Activated CD4-positive, alpha-beta memory T cell treated with anti-CD3 and anti-CD28 coated beads, Interleukin-2, amount 10 ng/mL, durations not matched to agents 7 days and 5 days (primary cell): ENCODE measurements at places on chromosomes 5 and 9.
A peak's percentile ranks its signal among the peaks of the same experiment; 100 is the strongest.

DNA sequence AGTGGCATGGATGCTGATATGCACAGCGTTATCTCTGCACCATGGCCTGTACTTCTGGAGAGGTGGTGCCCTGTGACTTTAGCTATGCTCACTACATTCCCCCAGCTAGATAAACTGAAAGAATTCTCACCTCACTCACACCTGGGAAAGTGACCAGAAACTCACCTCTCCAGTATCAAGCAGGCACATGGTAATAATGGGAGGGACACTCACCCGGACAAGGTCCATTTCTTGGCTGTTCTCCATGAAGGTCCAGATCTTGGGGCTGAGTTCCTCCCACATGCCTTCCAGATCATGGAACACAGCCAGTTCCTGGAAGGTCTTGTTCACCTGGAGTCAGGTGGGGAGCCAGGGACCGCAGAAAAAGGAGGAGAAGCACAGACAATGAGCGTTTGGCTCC, 72.8 kb downstream of the NIPSNAP3B start:
- DNase-seq: no peak

DNA sequence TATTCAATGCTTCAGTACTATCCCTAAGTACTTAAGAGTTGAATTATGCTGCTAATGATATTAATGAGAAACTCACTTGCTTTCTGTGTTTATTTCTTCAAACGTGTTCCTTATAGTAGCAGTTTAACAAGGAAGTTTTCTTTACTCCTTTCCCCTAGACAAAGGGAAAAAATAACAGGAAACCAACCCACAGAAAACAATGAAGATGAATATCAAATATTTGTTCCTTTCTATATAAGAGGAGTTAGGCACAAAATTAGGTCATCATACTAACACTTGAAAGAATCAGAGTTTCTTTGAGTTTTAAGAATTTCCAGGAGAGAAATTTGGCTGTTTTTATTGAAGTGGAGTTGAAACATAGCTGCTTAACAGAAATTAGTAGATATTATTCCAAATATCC, 15.4 kb upstream of the OCLN start:
- no peak for DNase-seq

DNA sequence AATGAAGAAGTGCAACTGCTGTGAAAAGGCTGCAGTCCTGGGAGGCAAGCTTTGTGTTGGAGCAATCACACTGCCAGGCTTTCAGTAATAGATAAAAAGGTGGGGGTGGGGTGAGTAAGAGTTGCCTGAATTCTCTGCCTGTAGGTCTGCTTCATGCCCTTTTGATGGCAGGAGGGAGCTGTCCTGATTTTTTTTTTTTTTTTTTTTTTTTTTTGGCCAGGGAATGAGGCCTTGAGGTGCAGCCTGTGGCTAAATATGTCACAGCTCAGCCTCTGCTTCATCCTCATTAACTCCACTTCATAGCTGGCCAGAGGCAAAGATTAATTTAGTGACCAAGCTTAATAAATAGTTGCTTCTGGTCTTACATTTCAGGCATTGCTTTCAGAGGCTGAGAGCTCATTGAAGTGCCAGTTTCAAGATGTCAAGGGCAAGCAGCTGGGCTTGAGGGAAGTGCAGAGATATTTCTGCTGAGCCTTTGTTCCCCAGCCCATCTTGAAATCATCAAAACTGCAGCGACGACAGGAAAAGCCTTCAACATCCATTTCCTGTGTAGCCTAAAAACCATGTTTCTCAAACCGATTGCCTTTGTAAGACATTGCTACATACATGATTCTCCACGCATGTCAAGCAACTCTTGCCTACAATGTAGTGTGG, 134.7 kb downstream of the MACIR start:
- no peak for DNase-seq

DNA sequence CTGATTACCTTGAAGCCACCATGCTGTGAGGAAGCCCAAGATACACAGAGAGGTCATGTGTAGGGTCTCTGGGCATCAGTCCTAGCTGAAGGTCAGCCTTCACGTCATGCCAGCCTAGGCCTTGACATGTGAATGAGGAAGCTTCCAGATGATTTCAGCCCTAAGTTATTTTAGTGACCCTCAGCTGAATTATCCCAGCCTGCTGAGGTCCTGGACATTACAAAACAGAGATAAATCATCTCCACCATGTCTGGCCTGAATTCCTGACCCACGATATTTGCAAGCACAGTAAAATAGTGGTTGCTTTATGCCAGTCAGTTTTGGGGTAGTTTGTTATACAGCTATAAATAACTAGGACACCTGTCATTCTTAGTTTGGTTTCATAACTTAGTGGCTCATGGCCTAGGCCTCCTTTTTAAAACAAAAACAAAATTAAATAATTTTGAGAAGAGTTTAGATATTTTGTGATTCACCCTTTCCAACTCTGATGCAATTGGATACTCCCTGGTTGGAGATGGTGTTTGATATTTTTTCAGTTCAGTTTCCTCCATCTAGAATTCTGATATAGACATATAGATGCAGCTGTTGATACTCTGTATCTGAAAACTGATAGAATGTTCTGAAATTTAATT, 571.3 kb upstream of the CLINT1 start:
- DNase-seq: no peak

DNA sequence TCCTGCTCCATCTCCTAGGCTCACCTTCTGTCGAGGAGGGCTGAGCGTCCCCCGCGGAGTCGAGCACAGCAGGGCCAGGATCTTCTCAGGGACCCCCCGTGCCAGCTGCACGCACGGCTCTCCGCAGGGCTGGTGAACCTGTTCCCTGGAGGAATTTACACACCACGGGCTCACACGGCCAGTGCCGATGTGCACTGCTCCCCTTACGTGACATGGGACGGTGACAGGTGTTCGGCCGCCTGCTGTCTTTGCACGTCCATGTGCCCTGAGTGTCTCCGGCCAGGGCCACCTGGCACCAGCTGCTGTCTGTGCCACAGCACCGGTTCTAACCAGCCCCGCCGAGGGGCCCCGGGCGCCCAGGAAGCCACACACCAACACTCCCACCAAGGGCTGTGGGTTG, 8.7 kb upstream of the AGPAT2 start:
- DNase-seq: no peak

DNA sequence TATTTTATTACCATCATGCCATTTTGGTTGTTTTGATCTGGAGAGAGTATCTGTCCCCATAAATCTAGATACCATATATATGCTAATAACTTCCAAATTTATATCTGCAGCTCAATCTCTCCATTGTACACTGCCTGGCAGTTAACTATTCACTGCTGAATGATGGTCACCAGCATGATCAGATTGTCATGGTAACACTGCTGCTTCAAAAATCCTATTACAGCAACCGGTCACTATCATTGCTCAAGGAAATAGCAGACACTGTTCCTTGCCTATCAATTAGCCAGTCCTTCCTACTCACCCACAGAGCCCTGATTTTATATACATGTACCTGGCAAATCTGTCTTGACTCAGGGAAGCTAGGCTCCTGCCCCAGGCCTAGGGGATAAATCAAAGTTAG, 11.5 kb downstream of the REEP5 start:
- no peak for DNase-seq

DNA sequence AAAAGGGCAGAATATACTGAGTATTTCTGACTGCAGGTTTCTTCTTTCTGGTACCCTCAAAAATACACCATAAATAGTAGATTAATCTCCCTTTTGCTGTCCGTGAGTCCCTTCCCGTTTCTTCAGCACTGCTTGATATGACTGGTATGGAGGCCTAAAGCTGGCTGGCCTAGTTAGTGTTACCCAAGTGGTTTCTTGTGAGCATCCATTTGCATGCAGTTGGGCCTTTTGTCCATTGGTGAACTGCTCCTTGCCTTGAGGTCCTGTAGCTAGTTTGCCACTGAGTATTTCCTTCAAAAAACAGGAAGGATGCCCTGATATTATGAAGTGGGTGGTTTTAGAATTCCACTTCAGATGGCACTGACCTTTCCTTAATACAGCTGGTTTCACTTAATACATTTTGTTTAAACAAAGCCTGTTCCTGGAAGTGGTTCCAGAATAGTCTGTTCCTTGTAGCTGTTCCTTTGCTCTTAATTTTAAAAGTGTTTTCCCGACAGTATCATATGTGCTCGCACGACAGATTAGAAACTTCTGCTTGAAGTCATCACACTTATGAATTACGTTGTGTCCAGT, 40.0 kb upstream of the ABL1 start:
- DNase-seq: no peak

DNA sequence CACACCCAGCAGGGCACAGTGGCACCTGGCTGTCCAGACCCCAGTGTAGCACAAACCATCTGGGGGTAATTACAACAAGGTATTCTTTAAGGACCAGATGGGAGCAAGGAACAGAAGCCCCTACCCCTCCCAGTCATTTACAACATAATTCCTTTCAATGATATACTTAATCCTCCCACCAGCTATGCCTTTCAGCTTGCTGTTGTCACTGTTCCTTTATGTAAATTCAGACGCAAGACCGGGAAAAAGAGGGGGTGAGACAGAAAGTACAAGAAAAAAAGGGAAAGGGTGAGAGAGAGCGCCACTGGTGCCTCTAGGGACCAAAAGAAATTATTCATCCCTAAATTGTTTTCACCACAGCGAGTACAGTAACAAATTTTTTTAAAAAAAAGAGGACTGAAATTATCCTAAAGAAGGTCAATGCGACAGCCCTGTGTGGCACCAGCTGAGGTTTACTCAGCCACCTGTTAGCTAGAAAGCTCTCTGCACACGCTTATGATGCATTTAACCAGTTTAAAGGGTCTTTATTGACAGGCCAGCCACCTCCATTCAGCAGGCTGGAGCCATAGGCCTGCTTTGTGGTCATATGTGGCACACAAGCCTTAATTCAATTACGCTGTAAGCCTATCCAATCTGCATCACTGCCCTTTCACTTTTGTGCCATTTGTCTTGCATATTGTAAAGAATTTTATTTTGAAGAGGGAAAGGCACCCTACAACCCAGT, 210.2 kb upstream of the ISL1 start:
- DNase-seq: no peak

DNA sequence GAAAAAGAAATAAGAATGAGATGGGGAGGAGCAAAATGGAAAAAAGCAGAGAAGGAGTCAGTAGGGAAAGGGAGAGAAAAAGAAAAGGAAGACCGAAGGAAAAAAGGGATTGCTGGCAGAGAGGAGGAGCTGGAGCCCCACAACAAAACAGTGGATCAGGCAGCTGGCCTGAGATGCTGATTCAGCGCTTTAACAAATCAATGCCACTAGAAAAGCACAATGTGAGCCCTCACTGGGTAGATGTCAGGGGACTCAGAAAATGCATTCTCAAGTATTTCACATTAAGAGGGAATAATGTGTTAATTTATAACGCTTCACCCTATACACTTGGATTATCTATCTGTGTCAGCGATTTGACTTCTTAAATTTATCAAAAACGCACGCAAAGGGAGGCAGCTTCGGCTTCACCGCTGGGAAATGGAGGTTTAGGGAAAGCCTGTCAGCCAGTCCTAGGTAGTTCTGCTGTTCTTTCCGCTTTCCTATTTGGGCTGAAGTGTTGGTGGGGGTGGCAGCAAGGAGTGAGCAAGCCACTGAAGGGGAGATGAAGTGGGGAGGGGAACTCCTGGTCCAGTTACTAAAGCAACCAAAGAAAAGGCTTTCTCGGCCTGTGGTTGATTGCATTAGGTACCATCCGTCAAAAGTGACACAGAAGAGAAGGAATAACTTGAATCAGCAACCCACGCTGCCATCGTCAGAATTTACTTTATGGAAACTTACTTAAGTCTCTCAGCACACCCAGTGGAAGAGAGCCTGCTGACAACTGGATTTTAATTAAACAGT, 161.6 kb downstream of the BNC2 start:
- DNase-seq: no peak

DNA sequence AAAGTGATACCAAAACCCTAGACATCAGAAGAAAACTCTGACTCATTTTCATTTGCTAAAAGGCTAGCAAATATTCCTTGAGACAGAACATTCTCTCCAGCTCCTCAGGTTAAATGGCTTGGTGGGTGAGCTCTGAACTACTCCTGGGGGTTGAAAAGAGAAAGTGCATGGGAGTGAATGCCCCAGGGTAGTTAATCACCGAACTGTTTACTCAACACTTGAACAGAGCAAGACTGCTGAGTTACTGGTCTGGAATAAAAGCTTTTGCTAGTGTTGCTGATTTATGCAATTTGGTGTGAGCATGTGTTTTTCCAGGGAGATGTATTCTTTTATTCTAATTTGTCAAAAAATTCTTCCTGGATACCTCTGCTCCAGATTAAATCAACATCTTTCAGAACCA, 88.3 kb upstream of the PRDM9 start:
- no peak for DNase-seq

DNA sequence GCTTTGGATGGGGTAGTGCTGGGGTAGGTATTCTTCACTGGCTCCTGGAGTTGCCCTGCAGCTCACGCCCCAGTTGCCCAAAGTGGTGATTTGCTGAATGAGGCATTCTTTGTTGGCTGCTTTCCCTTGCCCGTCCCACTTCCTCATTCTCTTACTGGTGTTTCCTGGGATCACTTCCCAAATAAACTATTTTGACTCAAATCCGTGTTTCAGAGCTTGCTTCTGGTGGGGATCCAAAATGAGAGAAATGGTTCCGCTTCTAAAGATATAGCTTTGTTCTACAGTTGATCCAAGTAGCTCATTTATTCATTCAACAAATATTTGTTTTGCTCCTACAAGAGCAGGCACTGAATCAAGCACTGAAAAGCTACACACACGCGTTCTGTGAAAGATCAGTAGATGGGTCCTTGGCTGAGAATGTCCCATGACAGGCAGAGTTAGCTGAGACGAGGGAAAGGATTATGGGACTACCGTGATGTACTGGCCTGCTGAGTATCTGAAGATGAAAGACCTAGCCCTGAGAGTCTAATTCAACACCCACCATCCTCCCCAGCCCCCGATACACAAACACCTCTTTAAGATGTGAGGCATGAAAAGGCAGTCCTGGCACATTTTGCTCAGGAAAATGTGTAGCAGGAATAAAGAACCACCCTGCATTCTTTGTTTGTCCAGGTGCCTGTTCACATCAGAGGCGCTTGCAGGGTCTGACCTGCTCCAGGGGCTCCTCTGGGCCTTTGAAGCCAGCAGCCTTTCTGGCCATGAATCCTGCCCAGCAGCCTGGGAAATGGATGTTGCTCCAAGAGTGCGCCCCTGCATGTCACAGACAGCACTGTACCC, 143.1 kb upstream of the RANBP3L start:
- no peak for DNase-seq

- DNase-seq: peak; percentile 86
Observed at GRCh38 chr9:75152416-75152815, 64.1 kb downstream of the OSTF1 start.

DNA sequence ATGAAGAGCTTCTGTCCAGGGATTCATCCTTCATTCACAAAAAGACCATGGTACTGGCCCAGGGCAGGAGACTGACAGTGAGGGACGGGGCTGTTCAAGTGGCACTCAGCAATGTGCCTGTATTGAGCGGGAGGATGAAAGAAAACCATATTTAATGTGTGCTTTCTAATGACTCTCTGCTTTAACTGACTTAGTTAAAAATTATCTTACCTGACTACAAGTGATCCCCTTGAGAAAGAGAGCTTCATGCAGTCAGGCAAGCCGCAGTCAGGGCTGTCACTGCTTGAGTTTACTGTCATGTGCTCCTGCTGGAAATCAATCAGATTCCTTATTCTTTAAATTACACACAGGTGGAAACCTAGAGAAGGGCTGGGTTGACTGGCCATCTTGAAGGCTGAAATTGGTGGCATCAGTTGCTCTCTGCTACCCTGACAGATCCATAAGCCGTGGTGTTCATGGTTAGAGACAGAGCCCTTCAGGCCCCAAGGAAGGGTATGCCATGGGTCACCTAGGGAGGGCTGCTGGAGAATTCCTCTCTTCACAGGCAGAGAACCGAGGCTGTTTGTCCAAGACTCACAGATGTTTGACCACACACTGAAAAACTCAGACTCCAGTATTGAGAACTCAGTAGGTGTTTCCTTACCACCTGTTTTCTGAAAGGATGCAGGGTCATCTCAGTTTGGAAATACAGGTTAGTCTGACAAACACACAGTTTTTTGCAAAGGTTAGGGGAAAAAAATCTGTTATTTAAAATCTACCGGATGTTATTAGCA, 70.9 kb downstream of the TRIO start:
- no peak for DNase-seq
